ENCODE measurements at places on chromosomes 6 and 20.

DNA sequence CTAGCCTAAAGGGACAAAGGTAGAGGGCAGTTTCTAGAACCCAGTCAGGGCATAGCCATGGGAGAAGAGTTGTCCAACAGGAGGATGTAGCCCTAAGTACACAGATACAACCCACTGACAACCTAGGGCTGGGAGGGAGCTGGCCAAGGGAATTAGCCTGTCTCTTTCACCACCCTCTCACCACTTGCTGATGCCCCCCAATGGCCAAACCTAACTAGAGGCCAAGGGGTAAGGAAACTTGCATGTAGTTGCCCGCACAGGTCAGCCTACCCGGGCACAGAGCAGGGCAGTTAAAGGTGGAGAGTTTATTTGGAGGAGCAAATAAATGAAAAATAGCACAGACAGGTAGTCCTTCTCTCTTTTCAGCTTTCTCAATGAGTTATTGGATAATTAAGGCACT lies 143.3 kb downstream of the LRFN2 start:
- no peak for DNase-seq

DNA sequence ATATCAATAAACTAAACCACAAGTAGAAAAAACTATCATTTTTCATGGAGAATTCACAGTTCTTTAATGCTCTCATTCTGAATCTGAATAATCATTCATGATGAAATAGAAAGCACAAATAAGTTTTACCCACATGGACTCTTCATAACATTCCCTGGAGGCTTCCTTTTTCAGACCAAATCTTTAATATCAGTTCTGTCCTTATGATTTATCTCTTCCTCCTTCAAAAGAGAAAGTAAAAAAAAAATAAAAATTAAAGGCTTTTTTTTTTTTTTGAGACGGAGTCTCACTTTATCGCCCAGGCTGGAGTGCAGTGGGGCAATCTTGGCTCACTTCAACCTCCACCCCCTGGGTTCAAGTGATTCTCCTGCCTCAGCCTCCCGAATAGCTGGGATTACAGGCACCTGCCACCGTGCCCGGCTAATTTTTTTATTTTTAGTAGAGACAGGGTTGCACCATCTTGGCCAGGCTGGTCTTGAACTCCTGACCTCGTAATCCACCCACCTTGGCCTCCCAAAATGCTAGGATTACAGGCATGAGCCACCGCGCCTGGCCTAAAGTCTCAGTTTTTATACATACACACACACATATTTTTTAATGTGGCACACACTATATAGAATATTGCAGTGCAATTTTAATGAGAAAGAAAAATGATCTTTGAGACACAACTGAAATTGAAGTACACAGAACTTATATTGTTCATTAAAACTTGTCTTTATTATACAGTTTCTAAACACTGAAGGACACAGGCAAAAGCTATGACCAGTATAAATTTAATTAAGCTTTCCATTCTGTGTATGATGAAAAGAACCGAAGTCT lies 31.9 kb upstream of the ZNF217 start:
- DNase-seq: no peak

DNA sequence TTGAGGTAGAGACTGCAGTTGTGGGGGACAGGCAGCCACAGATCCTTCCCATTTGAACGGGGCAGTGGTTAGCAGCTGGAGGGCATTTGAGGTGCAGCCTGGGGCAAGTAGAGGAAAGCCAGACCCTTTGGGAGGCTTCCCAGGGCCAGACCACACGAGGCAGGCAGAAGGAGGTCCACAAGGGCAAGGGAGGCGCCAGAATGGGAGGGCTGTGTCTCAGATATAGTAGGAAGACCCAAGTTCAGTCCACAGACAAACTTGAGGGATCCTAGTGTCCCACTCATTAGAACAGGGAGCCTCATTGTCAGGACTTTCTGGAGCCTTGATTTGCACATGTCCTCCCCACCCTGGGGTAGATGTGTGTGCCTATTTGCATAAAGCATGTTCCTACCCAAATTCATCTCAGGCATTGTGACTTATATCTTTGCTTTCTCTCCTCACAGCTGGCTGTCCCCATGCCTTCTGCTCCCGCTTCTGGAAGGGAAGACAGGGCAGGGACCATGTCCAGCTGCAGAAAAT lies 166.0 kb downstream of the VEGFA start:
- DNase-seq: no peak

DNA sequence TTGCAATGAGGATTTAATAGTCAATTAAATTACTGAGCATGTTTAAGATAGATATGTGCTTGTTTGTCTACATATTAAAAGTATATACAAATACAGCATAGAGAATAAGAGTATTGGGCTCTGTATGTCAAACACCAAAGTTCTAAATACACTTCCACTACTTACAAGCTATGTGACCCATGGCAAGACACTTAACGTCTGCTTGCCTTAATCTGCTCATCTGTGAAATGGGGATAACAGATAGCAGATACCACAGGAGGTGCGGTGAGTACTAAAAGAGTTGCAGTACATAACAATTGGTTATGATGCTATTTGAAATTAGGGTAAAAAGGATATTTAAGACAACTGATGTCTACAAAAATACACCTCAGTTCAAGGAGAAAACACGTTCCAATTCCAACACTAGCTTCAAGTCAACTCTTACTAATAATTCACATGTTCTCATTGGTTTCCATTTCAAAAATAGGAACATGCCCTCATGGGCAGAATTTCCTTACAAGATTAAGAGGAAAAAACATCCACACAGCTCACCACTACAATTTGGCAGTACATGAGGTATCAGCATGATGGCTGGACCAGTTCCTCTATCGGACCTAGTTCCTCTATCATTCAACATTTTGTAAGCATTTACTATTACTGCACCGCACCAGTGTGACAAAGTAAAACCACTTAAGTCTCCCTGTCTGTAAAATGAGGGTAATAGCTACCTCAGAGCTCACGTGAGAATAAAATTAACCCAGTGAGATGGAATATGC lies 101.1 kb downstream of the SMLR1 start:
- no peak for DNase-seq

DNA sequence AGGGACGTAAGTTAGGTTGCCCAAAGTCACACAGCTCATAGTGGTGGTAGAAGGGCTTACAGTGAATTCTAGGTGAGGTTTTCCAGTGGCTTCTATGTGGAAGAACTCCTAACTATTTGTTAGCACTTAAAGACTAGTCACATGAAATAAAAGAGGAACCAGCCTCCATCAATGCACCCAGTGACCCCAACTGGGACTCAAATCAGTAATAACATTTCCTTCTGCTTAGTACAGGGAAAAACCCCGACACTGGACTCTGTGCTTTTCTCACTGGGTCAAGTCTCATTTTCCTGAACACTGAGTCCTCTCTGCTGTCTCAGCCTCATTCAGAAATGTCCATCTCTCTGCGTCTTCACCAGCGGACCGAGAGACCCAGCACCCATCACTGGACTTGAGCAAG lies 89.2 kb downstream of the SLC22A23 start:
- no peak for DNase-seq

GRCh38 chr20:22944062-22944461 lies 91.0 kb upstream of the SSTR4 start:
- DNase-seq: no peak

DNA sequence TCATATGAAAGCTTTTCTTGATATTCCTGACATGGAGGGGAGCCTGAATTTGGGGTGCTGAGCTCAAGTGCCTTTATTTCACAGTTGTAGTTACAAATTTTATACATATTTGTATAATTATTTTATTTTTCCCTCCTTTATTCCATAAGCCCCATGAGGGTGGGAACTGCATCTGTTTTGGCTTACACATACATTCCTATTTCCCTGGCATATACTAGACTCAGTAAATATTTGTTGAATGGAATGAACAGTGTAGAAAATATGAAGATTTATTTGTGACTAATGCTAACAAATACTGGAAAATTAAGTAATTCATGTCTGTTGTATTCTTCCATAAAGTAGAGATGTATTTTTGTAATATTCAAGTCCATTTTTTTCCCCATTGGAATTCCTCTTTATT lies 127.1 kb downstream of the MYO6 start:
- no peak for DNase-seq
